ENCODE measurements at places on chromosomes 1 and 21.

DNA sequence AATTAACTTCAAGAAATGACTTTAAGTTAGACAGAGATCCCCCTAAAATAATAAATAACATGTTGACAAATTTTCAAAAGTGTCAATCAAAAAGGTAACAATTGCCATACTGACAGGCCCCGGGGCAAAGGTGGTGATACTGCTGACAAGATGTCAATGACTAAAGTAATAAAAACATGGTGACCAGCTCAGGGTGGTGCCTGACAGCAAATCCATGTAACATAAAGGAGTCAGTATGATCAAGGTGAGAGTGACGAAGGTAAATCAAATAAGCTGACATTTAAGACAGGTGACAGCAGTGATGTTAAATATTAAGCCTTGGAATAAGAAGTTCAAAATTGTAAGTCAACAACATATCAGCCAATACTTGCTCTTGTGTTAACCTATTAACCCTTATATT is 387.5 kb downstream of the DPYD start:
- no peak for DNase-seq

- no peak for DNase-seq
Measured at GRCh38 chr21:39842741-39843459, 24.3 kb upstream of the PCP4 start.

DNA sequence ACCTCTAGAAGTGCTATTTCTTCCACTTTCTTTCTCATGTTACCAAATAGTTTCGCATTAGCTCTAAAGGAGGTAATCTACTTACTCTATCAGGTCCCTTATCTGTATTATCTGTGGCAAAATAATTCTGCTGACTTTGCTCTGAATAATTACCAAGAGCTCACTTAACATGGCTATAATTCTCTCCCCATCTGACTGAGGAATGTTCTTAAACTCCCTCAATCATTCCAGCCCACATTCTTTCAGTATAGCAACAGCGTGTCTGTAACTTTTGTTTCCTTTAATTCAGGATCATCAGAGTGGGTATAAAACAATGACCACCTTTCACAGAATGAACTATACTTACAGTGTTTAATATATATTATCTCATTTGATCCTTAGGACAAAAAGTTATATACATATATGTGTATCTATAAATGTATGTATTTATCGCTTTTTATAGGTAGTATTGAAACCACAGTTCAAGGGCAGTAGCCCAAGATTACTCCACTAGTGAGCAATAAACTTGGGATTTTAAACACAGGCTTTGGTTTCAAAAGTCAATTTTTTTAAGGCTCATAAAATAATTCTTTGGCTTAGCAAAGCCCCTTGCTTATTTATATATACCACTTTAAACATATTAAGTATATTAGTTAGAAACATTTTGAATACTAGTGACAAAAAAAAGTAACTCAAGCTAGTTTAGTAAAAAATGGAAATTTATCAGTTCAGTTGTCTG is 36.1 kb upstream of the ST6GALNAC3 start:
- peak; percentile 31 for DNase-seq

DNA sequence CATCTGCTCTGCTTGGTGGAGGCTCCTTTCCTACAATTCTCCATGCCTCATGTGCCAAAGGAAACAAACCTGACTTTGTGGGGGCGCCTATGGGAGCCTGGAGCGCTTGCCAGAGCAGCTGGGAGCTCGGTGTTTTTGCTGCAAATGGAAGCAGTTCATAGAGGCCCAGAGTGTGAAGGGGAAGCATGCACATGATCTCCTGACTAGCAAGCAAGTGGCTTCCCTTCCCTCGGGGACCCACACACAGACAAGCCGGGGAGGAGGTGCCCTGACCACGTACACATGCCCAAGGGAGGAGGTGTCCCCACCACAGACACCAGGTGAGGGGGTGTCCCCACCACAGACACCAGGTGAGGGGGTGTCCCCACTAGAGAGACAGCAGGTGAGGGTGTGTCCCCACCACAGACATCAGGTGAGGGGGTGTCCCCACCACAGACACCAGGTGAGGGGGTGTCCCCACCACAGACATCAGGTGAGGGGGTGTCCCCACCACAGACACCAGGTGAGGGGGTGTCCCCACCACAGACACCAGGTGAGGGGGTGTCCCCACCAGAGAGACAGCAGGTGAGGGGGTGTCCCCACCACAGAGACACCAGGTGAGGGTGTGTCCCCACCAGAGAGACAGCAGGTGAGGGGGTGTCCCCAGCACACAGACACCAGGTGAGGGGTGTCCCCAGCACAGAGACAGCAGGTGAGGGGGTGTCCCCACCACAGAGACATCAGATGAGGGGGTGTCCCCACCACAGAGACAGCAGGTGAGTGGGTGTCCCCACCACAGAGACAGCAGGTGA is 106.8 kb downstream of the CRYAA start:
- no peak for DNase-seq

GRCh38 chr1:67687649-67688048 is 2.6 kb downstream of the GADD45A start:
- DNase-seq, result peak; percentile 87

DNA sequence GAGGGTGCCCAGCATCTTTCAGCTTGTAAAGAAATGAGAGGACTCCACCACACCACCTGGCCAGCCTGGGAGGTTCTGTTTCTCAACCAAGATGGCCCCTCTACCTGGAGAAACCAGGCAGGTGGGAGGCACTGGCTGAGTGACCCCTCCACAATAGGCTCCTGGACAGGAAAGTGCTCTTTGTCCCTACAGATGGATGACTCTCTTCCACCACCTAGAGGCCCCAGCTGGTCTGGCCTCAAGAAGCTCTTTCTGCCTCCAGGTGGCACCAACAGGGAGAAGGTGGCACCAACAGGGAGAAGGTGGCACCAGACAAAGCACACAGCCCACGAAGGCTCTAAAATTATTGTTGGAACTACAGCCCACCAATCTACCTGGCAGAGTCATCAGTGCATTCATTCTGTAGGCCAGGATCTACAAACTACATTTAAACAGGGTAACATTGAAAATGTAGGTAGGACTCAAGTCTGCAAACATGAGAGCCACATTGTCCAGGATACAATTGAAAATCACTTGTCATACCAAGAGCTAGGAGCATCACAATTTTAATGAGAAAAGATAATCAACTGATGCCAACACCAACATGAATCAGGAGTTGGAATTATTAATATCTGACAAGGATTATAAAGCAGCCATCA is 14.4 kb downstream of the TMPRSS3 start:
- peak; percentile 53 for DNase-seq

DNA sequence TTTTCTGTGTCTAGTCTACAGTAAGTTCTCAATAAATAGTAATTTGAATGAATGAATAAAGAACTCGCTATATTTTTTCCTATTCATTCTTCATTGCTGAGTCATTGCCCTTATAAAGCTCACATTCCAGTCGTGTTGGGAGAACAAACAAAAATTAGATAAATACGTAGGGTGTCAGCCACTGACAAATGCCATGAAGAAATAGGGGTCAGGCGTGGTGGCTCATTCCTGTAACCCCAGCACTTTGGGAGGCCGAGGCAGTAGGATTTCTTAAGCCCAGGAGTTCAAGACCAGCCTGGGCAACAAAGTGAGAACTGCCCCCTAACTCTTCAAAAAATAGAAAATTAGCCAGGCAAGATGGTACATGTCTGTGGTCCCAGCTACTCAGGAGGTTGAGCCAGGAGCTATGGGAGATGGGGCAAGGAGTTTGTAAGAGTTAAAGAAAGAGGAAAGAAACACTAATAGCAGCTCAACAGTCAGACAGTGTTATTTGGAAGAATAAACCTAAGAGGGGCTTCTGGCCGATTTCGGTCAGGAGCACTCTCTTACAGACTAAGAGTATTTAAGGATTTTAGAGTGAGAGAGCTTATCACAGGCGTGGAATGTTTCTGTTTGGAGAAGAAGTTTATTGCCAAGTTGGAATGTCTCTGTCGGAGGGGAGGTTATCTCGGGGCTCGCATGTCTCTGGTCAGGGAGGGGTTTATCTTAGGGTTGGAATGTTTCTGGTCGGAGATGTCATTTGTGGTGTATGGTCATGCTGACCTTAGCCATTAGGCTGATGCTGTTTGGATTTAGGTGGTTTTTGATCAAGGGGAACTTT is 1.8 kb upstream of the CHML start:
- DNase-seq, result peak; percentile 76

DNA sequence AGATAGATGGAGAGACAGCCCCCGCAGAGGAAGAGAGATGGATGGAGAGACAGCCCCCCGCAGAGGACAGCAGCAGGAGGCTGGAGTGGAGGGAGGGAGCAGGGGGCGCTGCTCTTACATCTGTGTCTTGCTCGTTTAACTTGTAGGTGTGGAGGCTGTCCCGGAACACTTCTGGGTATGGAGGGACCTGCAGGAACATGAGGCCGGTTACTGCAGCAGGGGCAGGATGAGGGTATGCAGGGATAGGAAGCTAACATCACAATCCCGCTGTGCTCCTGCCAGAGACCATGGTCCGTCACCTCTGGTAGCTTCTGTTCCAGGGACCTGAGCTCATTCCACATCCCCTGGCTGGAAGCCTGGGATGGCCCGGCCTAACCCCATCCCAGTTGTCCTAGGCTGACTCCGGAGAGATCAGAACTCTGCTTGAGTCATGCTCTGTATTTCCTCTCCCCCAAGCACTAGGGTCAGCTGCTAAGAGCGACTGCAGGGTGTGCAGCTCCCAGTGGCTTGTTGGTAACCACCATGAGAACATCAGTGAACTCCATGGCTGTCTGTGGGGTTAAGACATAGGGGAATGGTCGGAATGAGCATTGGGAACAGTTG is 36.7 kb upstream of the GOLT1A start:
- DNase-seq, result no peak

DNA sequence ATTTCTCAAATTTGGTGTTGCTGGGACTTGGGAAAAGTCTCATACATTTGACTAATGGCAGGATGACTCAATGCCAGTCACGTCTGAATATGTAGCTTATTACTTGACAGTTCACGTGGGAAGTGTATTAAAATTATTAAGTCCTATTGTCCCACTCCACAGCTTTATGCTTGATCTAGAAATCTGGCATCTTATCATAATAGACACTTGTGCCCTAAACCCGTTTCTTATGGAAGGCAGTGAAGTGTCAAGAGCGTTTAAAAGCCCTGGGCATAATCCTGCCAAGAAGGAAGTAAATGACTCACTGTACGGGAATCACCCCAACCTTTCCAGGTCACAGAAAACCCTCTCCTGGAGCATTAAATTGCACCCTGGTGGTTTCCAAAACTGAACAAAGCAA is 207.4 kb downstream of the APP start:
- peak; percentile 60 for DNase-seq

- DNase-seq, result peak; percentile 2
Measured at GRCh38 chr1:233598891-233599541, 14.9 kb upstream of the KCNK1 start.

DNA sequence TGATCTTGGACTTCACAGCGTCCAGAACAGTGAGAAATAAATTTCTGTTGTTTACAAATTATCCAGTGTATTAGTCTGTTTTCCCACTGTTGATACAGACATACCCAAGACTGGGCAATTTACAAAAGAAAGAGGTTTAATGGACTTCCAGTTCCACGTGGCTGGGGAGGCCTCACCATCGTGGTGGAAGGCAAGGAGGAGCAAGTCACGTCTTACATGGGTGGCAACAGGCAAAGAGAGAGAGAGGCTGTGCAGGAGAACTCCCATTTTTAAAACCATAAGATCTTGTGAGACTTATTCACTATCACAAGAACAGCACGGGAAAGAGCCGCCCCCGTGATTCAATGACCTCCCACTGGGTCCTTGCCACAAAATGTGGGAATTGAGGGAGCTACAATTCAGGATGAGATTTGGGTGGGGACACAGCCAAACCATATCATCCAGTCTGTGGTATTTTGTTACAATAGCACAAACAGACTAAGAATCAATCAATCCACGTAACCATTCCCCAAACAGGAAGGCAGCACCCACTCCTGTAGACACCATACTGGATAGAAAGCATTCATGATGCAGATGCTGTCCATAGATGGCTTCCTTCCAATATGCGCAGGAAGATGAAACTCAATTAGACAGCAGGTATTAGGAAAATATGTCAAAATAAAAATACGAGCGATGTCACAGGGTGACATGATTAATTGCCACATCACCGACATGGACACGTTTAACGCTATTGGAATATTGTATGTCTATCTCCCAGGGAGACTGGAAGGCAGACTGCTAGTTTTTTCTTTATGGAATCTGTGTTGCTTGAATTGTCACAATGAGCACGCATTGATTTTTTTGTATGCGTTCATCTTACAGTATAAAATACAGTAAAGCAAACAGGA is 22.8 kb downstream of the ECE1 start:
- DNase-seq, result no peak

GRCh38 chr1:147142886-147143285 is 29.4 kb downstream of the PRKAB2 start:
- DNase-seq, result no peak

GRCh38 chr1:116359060-116359830 is 13.8 kb upstream of the ATP1A1 start:
- peak; percentile 58 for DNase-seq

DNA sequence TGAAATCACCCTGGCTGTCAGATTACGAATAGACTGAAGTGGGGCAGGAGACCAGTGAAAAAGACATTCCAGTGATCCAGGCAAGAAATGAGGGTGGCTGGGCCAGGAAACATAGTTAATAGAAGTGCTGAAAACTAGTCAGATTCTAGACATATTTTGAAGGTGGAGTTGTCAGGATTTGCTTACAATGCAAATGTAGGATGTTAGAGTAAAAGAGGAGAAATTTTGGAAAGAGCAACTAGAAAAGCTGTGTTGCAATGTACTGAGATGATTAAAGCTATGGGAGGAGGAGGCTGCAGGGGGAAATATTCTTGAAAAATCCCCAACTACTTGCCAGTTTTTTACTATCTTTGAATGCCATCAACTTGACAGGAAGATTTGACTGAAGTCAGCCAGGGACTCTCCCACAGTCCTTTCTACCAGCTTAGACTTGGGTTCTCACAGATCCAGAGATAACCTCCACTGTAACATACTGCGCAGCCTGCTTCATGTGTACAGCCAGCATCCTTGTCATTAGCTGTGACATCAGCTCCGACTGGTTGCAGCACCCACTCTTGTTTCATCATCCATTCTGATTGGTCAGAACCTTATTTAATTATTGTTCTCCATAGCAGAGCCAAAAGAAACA is 109.7 kb downstream of the TSEN15 start:
- DNase-seq, result peak; percentile 89

DNA sequence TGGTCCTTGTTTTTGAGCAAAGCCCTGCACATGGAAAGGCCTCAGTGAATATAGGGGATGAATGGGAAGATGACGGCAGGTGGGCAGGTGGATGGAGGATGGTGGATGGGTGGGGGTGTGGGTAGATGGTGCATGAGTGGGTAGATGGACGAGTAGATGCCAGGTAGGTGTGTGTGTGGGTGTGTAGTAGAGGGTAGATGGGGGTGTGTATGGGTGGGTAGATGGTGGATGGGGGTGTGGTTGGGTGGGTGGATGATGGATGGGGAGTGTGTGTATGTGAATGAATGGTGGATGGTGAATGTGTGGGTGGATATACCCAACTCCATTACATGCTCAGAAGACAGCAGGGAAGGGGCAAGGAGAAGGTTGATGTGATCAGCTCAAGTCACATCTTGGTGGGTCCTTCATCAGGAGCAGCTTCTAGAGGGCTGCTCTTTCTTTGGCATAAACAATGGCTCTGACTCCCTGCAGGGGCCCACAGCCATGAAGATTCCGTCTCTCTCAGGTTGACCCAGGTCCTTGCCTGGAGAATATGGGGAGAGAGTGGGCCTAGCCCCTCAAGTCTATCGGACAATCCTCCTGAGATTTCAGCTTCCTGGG is 34.2 kb downstream of the GRHL3 start:
- DNase-seq, result no peak

Measured in fibroblast of pulmonary artery (primary cell).